ENCODE measurements at places on chromosomes 7 and 10.
A peak's percentile ranks its signal among the peaks of the same experiment; 100 is the strongest.

DNA sequence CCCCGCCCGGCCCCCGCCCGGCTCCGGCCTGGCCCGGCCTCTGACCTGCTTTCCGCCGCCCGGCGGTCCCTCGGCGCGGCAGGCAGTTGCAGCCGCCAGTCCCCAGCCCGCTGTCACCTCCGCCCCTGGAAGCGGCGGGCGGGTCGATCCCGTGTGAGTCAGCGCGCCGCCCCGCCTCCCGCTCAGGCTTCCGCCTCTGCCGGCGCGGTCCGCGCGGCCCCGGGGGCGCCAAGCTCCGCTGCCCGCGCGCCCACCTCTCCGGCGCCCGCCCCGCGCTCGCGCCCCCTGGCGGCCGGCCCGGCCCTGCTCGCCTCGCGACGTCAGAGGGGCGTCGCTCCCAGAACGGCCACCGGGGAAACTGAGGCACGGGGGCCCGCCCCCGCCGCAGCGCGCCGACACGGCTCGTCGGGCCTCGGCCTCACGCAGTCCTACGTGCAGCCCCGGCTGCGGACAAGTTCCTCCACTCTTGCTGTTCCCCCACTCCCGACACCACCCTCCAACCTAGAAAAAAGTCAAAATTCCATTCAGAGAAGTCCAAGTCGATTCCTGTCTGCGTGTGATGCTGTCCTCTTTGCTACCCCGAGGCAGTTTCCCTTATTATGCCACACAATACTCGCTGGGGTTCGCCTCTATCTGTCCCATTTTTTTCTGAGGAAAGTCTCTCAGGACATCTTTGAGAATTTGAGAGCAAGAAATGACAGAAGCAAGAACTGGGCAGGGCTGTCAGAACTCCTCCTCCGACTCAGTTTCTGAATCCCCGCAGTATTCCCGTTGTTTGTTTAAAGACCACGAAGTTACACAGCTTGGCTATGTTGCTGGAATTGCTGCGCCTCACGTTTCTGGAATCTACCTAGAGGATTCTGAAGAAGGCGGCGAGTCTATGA lies at the start of gene DNMBP:
Gene DNMBP (minus strand): TSS at position 155 of the 884 bp plus-strand sequence. CDS start 37,823 bp downstream, outside the sequence.
- DNase-seq, result peak; percentile 76

GRCh38 chr7:87538052-87538451 lies 62.6 kb upstream of the ABCB4 start:
- DNase-seq, result no peak

DNA sequence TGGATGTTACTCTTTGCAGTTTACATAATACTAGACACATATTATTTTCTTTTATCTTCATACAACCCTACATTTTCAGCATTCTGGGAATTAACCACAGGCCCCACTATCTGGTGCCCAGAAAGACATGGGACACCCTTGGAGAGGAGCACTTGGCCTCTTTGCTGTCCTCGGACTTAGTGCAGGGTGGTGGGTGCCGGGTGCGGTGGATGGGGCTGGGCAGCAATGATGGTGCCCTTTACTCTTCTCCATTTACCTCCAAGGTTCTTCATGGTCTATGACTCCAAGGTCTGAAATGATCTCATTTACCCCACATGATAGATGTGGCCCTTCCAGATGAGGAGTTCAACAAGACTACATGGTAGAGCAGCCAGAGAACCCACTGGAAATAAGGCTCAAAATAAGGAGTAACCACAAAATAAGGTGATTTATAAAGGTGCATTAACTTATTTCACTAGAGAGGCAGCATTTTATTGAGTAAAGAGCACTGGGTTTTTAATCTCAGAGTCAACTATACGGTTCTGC lies 56.2 kb upstream of the IGFBP3 start:
- DNase-seq, result no peak

GRCh38 chr7:115864082-115864481 lies 166.5 kb downstream of the TFEC start:
- no peak for DNase-seq

DNA sequence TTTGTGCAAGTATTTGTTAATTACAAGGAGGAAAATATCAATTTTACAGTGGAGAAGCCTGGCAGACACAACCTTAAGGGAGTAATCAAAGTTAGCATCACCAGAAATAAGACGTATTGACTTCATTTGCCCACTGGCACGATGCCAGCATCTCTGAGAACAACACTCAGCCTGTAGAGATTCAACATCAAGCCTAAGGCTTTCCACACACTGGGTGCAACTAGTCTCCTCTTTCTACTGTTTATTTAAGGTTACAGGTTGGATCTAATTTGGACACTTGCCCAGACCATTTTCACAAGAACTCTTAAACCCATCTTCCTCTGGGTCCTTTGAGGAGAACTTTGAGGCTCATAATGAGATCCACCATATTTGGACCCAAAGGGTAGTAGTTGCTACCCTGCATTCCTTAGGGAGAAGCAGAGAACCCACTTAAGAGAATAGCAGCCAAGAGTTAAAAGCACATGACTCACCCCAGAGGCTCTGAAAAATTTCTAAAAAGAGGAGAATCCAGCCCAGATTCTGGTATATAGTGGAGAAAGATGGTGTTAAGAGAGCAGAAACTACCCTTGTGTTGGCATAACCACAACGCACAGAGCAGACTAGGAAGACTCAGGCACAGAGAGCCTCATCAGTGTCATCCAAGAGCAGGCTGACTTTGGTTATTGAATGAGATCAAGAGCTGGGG lies 97.3 kb downstream of the CCDC71L start:
- no peak for DNase-seq

DNA sequence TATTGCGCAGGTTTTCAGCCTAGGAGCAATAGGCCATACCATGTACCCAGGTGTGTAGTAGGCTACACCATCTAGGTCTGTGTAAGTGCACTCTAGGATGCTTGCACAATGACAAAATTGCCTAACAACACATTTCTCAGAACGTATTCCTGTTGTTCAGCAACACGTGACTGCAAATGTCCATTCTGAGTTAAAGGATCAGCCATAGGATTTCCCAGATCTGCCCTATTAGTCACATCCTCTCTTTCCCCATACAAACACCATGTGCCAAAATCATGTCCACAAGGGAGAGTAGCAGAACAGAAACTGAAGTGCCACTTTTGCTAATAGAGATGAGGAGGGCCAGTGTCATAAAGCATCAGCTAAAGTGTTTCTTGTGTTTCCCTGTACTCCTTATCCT lies 42.6 kb upstream of the AMPH start:
- DNase-seq, result no peak

- no peak for DNase-seq
Measured at GRCh38 chr10:116899626-116900025, 50.3 kb downstream of the ENO4 start.

DNA sequence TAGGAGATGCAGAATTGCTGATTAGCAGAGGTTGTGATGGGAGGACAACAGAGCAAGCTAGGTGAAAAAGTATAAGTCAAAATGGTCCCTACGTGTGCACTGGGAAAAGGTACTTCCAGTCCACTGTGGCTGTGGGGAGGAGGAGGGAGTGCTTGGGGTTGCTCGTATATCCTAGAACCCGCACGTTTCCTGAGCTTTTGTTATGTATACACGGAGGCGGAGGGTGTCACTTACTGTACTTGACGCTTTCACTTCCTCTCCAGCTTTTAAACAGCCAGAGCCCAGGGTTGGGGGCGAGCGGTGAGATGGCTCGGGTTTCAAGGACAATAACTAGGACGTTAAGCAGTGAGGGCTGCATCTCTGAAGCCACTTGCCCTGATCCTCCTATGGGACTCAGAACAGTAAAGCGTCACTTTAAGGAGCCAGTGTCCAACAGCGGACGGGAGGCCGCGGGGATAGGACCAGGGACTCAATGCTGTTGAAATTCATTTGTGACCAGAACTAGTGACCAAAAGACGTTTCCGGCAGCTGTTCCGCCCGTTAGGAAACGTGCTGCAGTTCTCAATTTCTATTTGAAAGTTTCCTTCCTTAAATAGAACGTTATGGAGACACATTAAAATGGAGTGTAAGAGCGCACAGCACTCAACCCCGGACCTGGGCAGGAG lies 985 bp upstream of the ETV1 start:
- no peak for DNase-seq
